GM12892 (cell line): ENCODE measurements at places on chromosomes 7 and 10.

GRCh38 chr7:111159426-111159825 is 68.5 kb downstream of the LRRN3 start:
- DNase-seq: no peak

DNA sequence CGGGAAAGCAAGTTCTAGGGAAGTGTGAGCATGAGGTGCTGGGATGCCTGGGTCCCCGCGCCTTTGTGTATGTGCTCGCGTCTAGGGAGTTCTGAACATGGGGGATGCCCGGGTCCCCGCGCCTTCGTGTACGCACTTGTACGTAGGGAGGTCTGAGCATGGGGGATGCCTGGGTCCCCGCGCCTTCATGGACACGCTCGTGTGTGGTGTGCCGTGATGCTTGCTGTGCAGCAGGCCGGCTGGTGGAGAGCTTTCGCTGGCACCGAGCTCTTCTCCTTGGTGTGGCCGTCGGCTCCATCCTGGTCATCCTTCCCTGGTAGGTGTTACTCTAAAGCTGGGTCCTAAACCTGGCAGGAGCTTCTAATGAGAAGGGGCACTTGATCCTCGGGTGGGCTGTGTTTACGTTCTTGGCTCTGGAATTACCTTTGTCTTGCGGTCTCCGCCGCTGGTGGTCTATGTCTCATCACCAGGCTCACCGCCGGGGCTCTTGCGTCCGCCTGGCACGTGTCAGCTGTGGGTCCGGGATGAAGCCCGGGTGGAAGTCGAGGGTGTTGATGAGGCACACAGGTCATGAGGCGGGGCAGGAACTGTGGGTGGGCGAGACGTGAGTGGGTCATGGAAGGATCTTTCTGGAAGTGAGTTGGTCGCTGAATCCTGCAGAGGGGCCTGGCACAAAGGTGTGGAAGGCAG is 63.5 kb downstream of the DNAJB6 start:
- DNase-seq: no peak

DNA sequence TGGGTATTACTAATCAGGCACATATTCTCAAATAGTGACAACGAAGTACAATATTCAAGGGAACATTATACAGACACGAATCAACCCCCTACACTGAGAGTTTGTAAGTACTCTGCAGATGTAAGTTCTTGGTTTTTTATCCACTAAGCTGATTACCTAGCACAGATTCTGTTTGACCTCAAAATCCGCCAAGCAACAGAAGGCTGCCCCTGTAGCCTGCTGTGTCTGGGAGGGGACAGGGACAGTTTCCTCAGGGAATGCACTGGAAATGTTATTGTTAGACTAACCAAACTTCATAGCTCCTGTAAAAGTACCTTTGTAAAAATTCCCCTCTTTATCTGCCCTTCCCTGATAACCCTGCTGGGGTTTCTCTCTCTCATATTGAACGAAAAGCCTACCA is 45.2 kb upstream of the ZRANB1 start:
- DNase-seq: no peak

DNA sequence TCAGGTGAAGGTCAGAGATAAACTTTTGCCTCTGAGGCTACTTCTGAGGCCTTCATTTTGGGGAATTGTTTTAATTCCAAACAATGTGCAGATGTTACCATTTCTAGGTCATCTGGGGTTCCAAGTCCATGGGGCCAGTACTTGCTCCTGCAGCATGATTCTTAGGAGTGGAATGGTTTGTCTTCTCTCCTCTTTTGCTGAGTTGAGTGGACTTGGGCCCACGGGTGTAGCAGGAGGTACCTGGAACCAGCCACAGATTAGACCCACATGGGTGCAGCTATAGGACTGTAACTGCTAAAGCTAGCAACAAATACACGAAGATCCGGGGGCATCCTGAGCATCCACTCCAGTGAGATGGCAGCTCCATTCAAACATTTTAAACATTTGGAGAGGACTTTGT is 41.6 kb downstream of the WIPF3 start:
- no peak for DNase-seq

- no peak for DNase-seq
These were observed 244.5 kb downstream of the ITGB1 start for GRCh38 chr10:32713560-32713959.

GRCh38 chr7:12322903-12323300 is 80.8 kb downstream of the VWDE start:
- no peak for DNase-seq

DNA sequence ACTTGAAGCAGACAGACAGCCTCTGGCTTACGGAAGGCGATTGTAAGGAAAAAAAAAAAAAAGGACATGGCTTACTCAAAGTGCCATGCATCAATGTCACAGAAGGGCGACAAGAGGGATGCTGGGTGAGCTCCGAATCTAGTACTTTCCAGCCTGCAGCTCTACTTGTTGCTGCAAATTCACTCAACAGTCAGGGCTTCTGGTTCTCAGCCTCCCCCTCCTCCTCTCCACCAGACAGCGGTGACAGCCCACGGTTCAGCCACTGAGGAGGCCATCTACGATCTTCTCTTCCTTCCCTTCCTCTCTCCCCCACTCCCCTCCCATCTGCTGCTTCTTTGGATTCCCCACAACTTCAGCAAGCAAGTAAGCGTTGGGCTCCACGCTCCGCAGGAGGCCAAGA is 63.5 kb downstream of the PRKAG2 start:
- no peak for DNase-seq

GRCh38 chr7:45292481-45292880 is 134.9 kb downstream of the RAMP3 start:
- no peak for DNase-seq

GRCh38 chr10:102422545-102423129 is 2.0 kb downstream of the FBXL15 start:
- peak; percentile 72 for DNase-seq

- peak; percentile 10 for DNase-seq
These were observed 429.0 kb upstream of the MTPN start for GRCh38 chr7:136405931-136406777.

GRCh38 chr7:128893251-128894100 is 17.0 kb downstream of the KCP start:
- DNase-seq: no peak

GRCh38 chr10:96902731-96903358 is 70.7 kb downstream of the LCOR start:
- DNase-seq: no peak

- DNase-seq: no peak
These were observed 132.9 kb downstream of the BAMBI start for GRCh38 chr10:28810057-28810870.

GRCh38 chr7:33986951-33987947 is 81.9 kb downstream of the BMPER start:
- DNase-seq: no peak
